Neural crest cell (in vitro differentiated cells): ENCODE measurements at places on chromosomes 5 and 9. TPM values are rescaled to one million over a fixed set of nuclear protein-coding genes. Genes with fewer than 3 reads are reported as not detected.

Gene SPOCK1
- total RNA-seq, result 75.6 and 89.7 TPM in 2 replicates

Gene TMEM252
- total RNA-seq, result not detected in 2 replicates

Gene KLHL9
- 31.0 and 31.7 TPM in 2 replicates for total RNA-seq

Gene ZDHHC11
- total RNA-seq, result 14.5 and 17.2 TPM in 2 replicates

Gene ASS1
- total RNA-seq, result 4.0 and 4.5 TPM in 2 replicates

Gene FBXW11
- total RNA-seq, result 64.1 and 66.6 TPM in 2 replicates

Gene ENTPD2
- total RNA-seq, result not detected in 2 replicates

Gene LCN9
- total RNA-seq, result 0.30 and 0.66 TPM in 2 replicates

Gene FAM114A2
- total RNA-seq, result 23.5 and 32.4 TPM in 2 replicates

Gene GPR151
- total RNA-seq, result not detected in 2 replicates

Gene ROPN1L
- 0.68 and 1.0 TPM in 2 replicates for total RNA-seq

Gene PCDHGA10
- 18.4 and 18.5 TPM in 2 replicates for total RNA-seq

Gene WDR55
- total RNA-seq, result 23.6 and 24.0 TPM in 2 replicates
